ENCODE measurements at places on chromosomes 3 and 15.
A peak's percentile ranks its signal among the peaks of the same experiment; 100 is the strongest.

DNA sequence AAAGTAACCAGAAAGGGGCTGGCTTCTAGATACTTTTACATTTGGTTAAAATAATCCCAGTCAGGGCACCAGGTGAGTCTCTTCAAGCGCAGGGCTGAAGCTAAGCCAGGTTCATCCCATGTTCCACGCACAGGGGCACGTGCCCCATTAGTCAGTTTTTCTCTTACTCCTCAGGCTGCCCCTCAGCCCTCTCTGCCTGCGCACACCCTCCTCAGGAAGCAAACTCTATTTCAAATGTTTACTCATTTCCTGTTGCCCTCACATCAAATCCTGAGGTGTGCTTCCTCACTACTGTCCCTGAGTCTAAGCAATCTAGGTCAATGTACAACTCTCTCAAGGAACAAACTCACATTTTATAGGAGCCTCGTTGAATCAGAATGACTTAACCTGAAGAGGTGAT is 48.5 kb downstream of the THBS1 start:
- peak; percentile 18 for DNase-seq

- DNase-seq, result no peak
Measured at GRCh38 chr15:68794863-68795262, 25.8 kb downstream of the ANP32A start.

DNA sequence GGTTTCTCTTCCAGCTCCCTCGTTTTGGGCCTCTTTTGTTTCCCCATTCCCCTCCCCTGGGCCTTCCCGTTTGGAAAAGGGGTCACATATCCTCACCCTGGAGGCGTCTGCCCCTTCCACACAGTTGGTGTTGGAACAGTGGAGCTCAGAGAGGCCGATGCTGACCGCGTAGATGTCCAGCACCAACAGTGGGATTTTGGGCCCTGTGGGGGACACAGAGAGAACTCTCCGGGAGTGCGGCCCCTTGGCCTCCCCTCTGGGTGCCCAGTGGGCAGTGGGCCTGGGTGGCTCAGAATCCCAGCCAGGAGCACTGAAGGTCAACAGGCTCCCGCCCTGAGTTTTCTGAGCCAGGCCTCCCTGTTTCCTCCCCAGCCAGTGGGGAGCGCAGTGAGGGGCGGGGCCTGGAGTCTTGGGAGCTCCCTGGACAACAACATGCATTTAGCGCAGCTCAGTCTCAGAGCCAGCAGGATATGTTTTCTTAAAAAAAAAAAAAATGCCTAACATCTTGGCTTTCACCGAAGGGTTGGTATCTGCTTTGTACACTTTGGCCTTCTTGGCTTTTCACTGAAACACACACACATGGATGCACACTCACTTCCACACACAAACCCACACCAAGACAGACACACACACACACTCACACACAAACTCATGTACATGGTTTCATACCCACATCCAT is 670 bp upstream of the ISLR start:
- DNase-seq, result no peak

DNA sequence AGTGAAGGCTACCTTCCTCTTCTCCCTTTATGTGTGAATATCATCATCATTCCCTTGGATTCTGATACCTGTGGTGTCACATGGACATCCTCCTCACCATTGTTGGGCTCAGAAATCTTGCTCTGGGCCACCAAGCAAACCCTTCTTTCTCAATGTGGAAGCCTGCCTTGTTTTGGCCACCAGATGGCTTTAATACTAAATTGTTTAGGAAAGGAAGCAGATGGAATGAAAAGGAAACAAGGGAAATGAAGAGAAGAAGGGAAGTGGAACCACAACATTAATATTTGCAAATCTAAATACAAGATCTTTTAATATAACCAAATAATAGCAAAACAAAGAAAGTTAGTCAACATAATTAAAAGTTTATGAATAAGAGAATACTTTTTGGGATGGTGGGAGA is 14.0 kb downstream of the FAM227B start:
- no peak for DNase-seq

DNA sequence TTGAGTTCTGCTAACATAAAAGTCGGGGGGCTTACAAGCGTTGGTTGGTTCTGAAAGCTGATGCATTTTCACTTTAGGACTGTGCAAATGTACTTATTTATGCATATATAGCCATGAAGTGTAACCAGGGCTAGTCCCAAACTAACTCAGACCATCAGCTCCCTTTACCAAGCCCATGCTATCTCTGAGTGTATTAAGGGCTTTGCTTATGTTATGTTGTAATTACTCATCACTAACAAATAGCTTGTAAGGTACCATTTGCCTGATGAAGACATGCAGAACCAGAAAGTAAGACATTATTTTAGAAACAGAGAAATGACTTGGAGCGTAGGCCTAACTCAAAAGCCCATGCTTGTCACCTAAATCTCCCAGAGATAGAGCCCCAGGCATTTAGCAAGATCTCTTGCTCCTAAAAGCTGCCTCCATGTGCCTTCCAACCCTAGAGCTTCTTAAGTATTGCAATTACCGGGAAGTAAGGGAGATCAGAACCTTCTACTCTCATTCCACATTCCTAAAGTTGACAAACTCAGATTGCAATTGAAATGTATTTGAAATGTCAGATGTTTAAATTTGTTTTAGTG is 362.9 kb upstream of the RBMS3 start:
- no peak for DNase-seq

DNA sequence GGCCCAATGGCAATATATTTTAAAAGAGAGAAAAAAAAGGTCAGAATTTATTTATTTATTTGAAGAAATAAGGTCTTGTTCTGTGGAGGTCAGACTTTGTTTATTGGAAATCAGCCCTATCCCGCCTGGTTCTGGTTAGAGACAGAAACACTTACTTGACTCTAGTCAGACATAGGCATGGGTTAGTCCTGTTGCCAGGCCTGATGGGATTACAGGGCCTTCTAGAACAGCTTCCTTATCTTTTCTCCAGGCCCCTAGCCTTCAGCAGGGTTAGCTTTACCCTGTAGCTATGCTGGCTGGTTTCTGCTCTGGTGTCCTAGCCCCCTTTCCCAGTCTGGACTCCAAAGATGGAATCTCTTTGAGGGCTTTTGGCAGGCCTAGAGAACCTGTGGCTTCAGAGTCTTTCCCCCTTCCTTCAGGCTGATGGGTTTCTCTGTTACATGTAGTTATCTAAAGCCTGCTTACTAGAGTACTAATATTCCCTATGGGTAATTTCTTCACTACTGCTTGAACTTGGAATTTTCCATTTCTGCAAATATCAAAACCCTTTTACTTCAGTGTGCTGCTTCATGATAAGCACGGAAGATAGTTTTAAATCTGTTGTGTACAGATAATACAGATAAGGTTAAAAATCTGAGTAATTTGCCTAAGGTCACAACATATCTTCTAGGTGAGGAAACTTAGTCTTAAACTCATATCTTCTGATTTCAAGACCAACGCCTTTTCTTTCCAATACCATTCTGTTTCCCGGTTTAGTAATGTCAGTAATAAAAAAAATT is 10.6 kb downstream of the IREB2 start:
- no peak for DNase-seq

DNA sequence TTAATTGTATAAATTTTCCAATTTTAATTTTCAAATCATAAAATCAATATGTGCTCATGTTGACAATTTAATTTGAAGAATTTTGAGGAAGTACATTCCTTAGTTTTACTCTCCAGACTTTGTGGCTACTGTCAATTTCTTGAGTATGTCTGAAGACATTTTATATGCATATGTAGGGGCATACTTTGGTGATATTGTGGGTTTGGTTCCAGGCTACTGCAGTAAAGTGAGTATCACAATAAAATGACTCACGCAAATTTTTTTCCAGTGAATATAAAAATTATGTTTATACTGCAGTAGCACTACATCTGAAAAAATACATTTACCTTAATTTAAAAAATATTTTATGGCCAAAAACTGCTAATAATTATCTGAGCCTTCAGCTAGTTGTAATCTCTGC is 123.2 kb upstream of the PLCL2 start:
- no peak for DNase-seq

DNA sequence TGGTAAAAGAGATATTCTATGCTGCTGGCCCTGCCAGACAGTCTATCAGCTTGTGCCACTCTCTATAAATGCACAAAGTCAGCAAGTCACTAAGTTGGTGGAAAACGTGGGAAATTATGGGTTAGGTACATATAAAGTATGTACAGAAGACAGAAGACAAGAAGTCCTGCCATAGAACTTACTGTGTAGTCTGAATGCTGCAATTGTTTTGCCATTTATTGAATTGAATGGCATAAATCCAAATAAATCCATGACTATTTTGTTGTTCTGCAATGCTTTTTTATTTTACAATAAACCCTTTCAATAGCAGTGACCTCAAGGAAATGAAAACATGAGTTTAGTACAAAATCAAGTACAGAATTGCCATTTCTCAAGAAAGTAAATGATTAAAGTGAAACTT is 34.1 kb upstream of the TM4SF1 start:
- DNase-seq, result no peak

- no peak for DNase-seq
Measured at GRCh38 chr15:66742286-66742685, 40.2 kb downstream of the SMAD6 start.

DNA sequence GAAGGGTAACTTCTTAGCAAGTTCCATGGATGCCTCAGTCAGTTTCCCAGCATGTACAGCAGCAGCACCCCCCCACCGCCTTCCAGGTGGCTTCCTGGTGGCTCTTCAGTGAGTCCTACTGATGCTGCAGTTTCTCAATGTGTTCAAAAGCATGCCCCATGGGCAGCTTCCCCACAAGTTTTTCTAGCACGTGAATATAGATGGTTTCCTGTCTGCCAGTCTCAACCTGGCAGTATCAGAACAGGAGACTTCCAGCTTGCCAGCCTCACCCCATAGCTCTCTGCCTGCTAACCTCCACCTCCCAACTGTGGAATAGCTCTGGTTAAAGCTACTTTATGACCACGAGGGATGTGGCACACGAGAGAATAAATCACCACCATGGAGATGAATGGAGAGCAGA is 188.3 kb upstream of the SLCO3A1 start:
- no peak for DNase-seq

- DNase-seq, result no peak
Measured at GRCh38 chr3:14792691-14793121, 26.1 kb upstream of the FGD5 start.

DNA sequence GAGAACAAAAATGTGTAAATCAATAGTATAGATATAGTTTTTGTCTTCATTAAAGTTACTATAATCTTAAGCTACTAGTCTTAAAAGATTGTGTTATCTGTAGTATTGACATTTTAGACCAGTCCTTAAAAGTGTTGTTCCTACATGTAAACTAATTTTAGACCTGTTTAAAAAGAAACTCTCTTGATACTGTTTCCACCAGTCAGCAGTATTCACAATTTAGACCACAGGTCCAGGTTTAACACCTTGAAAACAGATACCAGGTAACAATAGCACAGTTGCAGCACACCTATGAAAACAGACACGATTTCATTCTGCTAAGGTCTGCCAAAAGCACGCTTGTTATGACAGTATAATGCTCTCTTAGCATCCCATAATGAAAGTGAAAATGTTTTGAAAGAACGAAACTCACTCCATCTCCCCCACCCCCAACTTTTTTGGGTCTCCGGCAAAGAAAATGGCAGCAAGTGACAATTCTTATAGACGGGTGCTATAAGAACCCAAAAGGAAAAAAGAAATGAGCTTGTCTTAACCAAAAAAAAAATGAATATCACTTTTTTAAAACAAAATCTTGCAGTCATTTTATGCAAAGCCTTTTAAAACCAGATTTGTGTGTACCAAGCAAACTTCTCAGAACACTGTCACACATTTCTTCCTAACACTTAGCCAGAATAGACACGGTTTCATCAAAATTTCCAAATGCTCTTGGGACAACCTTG is 1.6 kb downstream of the EIF4E3 start:
- DNase-seq, result no peak

DNA sequence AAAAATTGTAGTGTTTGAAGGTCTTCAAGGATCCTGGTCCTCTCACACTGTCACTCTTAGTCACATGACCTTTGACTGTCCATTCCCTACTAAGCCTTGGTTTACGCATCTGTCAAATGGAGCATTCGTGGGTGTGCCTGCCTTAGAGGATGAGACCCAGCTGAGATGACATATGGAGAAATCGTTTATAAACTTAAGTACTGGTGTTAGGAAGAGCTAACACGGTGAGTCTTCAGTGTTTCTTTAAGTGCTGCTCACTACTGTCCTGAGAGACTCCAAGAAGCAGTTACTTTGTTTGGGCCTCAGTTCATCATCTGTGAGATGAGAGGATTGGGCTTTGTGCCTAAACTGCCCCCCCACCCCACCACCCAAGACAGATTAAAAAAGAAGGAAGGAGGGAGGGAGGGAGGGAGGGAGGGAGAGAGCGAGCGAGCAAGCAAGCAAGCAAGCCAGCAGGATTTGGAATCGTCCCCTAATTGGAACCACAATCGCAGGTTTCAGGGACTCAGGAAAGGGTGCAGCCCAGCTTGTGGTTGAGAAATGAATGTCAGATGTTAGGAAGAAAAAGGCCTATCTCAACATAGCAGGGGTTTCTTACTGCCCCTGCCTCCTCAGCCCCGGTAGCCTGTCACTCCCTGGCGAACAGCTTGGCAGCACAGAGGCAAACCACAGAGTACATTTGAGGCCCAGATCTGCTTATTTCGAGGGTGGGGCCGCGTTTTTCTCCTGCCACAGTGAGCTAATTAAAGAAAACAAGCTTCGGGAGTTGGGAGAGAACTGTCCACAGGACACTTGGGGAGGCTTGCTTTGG is 32.7 kb downstream of the SMAD3 start:
- no peak for DNase-seq

DNA sequence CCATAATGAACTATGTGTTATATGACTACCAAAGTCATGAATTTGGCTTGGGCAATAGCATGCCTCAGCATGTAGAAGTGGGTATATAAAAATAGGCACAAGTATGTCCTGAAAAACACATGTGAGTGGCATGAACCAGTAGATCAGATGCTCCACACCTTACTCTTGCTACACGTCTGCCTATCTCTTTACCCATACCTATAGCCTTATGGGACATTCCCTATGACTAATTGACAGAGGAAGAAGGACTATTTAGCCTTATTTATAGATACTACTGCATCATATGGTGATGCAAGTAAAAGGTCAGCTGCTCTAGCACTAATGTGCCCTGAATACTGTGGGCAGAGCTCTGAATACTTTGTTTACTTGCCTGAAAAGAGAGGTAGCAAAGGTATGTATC is 81.0 kb upstream of the ZPLD1 start:
- no peak for DNase-seq

All from stimulated activated CD8-positive, alpha-beta memory T cell treated with anti-CD3 and anti-CD28 coated beads, Interleukin-4, amount 100 ng/mL, for 1 hour (primary cell).